ENCODE measurements at places on chromosomes 4 and X.

GRCh38 chr4:38985410-38986100 lies 46.7 kb downstream of the TMEM156 start:
- DNase-seq: no peak

- DNase-seq: no peak
Measured at GRCh38 chr4:81921751-81922159, 450.0 kb upstream of the RASGEF1B start.

GRCh38 chr4:86910820-86911684 lies 18.8 kb upstream of the C4orf36 start:
- DNase-seq: no peak

DNA sequence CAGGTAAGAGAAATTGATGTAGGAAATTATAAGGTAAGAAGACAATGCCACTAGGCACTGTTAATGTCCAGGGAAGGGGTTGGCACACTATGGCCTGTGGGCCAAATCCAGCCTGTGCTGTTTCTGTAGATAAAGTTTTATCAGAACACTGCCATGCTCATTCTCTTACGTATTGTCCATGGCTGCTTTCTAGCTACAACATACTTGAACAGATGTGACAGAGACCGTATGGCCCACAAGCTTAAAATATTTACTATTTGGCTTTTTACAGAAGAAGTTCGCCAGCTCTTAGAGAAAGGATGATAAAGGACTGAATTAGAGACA lies 168.0 kb downstream of the CDS1 start:
- DNase-seq: no peak

- no peak for DNase-seq
Measured at GRCh38 chr4:179372746-179373145, 1930.5 kb upstream of the AGA start.

DNA sequence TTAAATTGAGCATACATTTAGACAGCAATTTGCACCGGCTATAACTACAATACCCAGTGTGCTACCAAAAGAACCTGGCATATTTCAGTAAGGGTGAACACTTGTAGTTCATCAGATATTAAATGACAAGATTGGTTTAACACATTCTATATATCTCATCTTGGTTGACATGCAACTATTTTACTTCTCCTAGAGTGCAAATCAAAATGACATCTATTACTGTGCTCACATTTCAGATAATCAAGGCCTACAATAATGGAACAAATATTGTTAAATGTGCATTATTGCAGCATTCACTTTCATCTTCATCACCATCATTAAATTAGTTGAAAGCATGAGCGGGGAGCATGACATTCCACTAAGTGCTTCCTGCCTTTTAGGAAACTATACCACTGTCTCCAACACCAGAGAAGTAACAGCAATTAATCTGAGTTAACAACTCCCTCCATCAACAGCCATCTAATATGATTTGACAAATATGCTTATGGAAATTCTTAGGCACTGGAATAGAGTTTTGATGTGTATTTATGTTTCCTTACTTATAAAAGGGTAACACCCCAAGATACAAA lies 209.8 kb upstream of the SLIT2 start:
- no peak for DNase-seq

- DNase-seq: no peak
Measured at GRCh38 chrX:24305905-24306304, 8.0 kb downstream of the SUPT20HL2 start.

GRCh38 chr4:1799387-1800375 lies 6.6 kb downstream of the FGFR3 start:
- no peak for DNase-seq

DNA sequence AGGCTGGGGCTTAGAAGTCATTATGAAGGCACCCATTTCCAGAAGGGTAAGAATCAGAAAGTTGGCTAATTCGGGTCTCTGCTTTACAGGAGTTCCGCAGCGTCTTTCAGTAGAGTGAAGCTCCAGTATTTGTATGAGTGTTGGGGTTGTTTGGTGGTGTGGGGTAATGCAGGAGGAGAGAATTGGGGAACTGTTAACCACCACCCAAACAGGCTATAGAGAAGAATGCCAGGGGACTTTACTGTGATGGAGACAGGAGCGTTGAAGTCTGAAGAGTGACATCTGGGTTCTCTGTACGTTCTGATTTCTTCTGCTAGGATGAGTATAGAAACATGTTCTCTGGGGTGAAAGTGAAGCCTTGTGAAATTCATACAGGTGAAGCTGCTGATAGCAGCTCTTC lies 96.3 kb downstream of the TBL1X start:
- DNase-seq: no peak

DNA sequence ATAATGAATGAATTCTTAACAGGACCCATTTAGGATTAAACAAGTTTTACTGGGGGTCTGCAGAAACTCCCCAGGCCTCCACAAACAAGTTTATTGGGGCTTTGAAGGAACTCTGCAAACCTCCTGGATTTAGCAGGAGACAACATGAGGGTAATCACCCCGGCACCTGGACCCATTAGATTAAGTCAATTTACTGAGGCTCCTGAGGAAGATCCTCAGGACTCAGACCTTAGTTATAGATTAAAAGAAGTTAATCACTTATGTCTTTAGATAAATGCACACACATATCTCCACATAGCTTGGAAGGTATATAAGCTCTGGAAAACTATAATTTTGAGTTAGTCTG lies 29.4 kb downstream of the XG start:
- DNase-seq: no peak

DNA sequence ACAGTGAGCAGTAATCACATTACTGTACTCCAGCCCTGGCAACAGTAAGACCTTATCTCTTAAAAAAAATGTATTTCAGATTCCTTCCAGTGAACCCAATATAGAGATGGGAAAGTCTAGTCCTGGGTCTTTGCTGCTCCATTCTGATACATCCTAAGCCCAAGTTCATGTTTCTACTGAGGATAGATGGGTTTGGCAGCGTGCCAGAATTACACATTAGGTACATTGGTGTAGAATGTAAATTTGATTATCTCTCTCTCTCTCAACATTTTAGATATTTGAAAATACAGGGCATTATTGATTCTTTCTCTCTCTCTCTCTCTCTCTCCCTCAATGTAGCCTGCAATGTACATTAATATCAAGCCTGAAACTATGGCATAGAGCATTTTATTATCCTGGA lies 43.5 kb upstream of the ZNF330 start:
- no peak for DNase-seq

- no peak for DNase-seq
Measured at GRCh38 chrX:80766916-80767315, 42.8 kb downstream of the BRWD3 start.

DNA sequence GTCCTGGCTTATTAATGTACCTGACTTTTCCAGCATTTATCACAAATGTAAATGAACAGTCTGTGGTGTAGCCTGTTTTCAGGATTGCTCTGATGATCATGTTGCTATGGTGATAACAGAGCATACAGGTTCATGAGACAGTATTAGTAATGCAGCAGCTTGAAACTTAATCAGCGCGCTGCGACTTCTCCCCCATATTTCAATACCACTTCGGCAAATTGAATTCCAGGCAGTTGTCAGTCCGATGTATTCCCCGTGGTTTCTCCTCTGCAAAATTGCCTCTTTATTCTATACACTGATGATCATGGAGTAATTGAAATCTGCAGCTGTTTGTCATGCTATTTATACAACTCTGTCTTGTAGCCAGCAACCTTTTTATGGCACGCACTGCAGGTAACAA lies 239.3 kb downstream of the C4orf33 start:
- no peak for DNase-seq

DNA sequence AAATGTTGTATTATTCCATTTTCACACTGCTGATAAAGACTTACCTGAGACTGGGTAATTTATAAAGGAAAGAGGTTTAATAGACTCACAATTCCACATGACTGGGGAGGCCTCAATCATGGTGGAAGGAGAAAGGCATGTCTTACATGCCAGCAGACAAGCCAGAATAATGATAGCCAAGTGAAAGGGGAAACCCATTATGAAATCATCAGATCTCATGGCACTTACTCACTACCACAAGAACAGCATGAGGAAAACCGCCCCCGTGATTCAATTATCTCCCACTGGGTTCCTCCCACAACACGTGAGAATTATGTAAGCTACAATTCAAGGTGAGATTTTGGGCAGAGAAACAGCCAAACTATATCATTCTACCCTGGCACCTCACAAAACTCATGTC lies 2535.1 kb downstream of the ARAP2 start:
- peak; percentile 86 for DNase-seq
